ENCODE measurements at places on chromosomes 1 and 21.
A peak's percentile ranks its signal among the peaks of the same experiment; 100 is the strongest.

- DNase-seq = no peak
These were observed 8.3 kb downstream of the CNR2 start for GRCh38 chr1:23904748-23905357.

GRCh38 chr1:30109853-30110252 lies 613.5 kb downstream of the MATN1 start:
- DNase-seq = no peak

GRCh38 chr1:230572121-230573105 lies 69.9 kb upstream of the COG2 start:
- DNase-seq = no peak

DNA sequence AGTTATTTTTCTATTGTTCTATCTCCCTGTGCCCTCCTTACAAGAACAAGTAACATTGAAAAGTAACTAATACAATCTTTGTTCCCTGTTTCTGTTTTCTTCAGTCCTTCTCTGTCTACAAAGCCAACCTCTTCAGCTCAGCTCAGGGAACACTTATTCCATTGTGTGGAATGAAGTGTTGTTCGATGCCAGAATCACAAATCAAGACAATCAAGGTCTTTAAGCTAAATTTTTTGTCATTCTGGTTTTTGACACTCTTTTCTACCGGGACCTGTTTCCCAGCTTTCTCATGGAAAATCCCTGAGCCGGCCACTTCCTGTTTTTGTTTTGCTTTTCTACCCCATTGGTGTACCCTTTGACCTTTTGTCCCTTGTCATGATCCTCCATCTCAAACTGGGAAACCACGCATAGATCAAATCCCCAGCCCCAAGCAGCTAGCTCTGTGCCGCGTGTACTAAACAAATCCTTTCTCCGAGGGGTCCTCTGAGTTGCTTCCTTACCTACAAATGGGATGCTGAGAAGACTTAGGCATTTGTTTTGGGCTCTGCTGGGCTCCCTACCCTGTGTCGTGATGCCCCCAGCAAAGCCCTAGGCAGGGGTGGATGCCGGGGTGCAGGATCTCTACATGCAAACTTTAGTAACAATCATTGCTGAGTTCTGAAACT lies 141.8 kb downstream of the TOMM20 start:
- no peak for DNase-seq

- no peak for DNase-seq
These were observed 1.0 kb upstream of the NADK start for GRCh38 chr1:1779320-1779675.

- no peak for DNase-seq
These were observed 52.8 kb upstream of the GNG12 start for GRCh38 chr1:67886076-67886475.

- DNase-seq = peak; percentile 39
These were observed 210.7 kb upstream of the EDN2 start for GRCh38 chr1:41695118-41695745.

GRCh38 chr21:43354026-43354420 lies 72.9 kb downstream of the SIK1 start:
- DNase-seq = no peak

GRCh38 chr21:25350056-25350455 lies 257.2 kb downstream of the MRPL39 start:
- no peak for DNase-seq

DNA sequence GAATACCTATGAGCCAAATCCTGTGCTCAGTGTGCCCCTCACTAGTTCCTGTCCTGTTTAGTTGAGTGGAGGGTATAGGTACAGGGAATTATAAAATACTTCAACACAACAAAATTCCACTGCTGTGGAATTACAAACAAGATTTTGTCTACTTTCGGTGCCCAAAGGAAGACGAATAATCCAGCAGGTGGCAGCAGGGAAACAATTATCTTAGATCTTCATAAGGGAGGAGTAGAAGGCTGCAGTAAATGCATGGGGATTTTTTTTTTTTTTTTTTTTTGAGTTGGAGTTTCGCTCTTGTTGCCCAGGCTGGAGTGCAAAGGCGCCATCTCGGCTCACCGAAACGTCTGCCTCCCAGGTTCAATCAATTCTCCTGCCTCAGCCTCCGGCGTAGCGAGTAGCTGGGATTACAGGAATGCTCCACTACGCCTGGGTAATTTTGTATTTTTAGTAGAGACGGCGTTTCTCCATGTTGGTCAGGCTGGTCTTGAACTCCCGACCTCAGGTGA lies 2.0 kb upstream of the PIP5K1A start:
- peak; percentile 94 for DNase-seq

- no peak for DNase-seq
These were observed 40.3 kb downstream of the FHAD1 start for GRCh38 chr1:15287035-15287979.

DNA sequence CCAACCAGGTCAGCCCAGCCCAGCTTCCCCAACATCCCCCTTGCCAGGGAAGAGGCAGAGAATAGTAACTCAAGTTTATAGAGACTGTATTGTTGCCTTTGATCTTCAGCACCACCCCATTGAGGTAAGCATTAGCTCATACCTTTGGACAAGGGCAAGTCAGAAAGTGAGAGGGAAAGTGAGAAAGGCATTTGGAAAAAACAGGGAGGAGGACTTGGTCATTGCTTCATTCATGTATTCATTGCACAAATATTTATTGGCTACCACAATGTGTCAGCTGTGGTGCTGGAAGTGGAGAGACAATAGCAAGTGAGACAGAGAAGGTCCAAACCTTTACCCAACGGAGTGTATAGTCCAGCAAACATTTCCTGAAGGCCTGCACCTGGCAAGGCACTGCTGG lies 561.2 kb downstream of the KIF26B start:
- DNase-seq = no peak

DNA sequence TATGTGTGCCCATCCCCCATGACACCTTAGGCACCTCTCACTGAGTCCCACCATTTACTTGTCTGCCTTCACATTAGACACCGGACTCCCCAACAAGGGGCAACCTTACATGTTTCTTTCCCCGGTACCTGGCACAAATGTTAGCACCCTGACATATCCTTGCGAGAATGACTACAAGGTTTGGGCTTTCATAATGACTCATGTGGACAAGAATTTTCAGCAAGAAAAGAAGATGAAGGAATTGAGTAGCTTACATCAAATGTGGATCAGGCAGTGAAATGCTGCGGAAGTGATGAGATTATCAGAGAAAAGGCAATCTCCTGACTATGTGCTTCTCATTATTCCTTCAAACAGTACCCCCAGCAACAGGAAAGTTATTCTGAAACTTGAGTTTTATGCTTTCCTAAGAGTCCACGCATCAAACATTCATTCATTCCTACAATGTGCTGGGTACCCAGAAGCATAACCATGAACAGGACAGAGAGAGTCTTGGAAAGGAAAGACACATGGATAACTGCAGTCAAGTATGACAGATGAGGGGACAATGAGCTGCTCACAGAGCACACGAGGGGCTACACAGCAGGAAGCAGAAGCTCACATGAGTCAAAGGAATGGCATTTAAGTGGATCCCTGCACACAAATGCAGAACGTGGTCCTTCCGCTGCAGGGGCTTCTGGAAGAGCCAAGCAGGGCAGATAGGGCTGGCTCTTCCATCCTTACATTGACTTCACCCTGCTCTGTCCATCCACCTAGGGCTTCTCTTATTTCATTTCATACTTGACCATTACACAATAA lies 112.1 kb downstream of the PCNX2 start:
- no peak for DNase-seq

- DNase-seq = no peak
These were observed 1.0 kb upstream of the PRDM15 start for GRCh38 chr21:41880153-41880552.

DNA sequence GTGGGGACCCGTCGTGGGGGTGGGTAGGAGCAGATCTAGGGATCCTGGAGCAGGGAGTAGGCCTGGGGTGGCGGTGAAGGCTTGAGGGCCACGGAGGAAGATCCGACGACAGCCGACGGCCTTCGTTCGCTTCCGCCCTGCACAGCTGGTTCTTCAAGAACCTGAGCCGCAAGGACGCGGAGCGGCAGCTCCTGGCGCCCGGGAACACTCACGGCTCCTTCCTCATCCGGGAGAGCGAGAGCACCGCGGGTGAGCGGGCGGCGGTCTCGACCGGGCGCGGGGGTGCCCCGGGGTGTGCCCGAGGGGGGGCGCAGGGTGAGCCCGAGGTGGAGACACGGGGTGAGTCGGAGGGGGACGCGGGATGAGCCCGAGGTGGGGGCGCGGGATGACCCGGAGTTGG lies 16.5 kb upstream of the HDAC1 start:
- no peak for DNase-seq

- no peak for DNase-seq
These were observed 44.8 kb downstream of the LHX9 start for GRCh38 chr1:197961933-197962332.

All from NCI-H2171 treated with DMSO at 0.1 percent for 48 hours (cell line).